Renal cortical epithelial cell (primary cell): ENCODE measurements at places on chromosomes 16 and 17. TPM values are rescaled to one million over a fixed set of nuclear protein-coding genes. Genes with fewer than 3 reads are reported as not detected.

Gene SLFN11
- 6.0 and 8.2 TPM in 2 replicates for total RNA-seq

Gene NPIPA8
- not detected in 2 replicates for total RNA-seq

GRCh38 chr17:44992242-44992939, 24.3 kb upstream of the C1QL1 start:
- DNase-seq, result no peak

DNA sequence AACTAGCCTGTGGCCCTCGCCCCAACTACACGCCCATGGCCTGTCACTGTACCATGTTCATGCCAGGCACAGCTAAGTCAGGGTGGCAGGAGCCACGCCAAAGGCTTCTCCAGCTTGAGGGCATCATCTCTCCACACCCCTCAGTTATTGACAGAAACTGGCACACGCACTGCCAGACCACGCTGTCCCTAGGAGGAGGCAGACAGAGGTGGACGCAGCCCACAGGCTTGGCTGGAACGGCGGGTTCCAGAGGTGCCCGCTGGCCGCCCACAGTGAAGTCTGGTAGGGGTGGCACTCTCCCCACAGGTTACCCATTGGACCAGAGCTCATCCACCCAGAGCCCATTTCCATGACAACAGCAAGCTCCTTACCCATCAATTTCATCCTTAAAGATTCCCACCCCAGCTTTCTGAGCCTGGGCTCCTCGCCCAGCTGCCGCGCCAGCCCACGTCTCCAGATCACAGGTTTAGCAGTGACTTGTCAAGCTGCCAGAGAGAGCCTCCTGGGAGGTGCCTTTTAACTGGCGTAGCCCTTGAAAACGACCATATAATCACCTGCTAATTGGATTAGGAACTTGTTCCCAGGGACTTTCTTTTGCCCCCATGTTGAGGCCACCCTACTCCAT, 27.9 kb downstream of the RPRML start:
- DNase-seq, result no peak

Gene CLDN6
- total RNA-seq, result 0.70 and 26.6 TPM in 2 replicates

Gene C1QL1
- total RNA-seq, result 0.35 and 0.45 TPM in 2 replicates

Gene SOX15
- total RNA-seq, result 0.60 and 2.4 TPM in 2 replicates

GRCh38 chr16:50121721-50122445, 31.2 kb upstream of the TENT4B start:
- no peak for DNase-seq

Gene SCNN1B
- total RNA-seq, result not detected in 2 replicates

Gene GRIN2A
- 0.15 and 0.87 TPM in 2 replicates for total RNA-seq

- no peak for DNase-seq
Measured at GRCh38 chr17:74432424-74432690, 469 bp downstream of the GPRC5C start.

DNA sequence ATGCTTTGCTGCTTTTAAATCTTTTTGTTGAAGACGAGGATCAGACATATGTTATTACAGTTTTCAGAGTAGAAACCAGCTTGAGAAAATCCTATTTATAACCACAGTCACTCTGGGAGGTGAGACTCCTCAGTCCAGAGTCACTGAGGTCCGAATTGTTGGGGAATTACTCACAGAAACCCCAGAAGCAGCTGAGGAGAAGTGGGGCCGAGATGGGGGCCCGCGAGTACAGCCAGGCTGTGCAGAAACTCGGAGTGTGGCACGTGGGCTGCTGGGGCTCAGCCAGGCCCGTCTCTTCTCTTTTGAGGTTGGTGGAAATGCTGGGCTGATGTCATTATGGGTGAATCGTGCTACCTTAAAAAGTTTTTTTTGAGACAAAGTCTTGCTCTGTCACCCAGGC, 14.4 kb upstream of the GNG13 start:
- peak; percentile 2 for DNase-seq

Gene AOC3
- under 0.01 and 0.17 TPM in 2 replicates for total RNA-seq

Gene PRRT2
- 0.25 and 0.35 TPM in 2 replicates for total RNA-seq

DNA sequence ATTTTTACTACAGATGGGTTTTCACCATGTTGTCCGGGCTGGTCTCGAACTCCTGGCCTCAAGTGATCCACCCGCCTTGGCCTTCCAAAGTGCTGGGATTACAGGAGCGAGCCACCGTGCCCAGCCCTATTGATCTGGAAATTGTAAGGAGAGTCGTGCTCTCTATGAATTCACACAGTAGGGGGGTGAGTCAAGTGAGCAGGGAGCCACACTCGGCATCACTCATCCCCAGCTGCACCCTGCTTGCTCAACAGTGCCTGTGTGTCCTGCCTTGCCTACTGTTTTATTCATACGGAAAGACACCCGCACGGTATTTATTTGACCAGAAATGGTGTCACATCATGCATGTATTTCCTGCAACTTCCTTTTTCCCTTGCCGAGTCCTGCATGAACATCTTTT, 157.2 kb upstream of the FOXF1 start:
- DNase-seq, result no peak

DNA sequence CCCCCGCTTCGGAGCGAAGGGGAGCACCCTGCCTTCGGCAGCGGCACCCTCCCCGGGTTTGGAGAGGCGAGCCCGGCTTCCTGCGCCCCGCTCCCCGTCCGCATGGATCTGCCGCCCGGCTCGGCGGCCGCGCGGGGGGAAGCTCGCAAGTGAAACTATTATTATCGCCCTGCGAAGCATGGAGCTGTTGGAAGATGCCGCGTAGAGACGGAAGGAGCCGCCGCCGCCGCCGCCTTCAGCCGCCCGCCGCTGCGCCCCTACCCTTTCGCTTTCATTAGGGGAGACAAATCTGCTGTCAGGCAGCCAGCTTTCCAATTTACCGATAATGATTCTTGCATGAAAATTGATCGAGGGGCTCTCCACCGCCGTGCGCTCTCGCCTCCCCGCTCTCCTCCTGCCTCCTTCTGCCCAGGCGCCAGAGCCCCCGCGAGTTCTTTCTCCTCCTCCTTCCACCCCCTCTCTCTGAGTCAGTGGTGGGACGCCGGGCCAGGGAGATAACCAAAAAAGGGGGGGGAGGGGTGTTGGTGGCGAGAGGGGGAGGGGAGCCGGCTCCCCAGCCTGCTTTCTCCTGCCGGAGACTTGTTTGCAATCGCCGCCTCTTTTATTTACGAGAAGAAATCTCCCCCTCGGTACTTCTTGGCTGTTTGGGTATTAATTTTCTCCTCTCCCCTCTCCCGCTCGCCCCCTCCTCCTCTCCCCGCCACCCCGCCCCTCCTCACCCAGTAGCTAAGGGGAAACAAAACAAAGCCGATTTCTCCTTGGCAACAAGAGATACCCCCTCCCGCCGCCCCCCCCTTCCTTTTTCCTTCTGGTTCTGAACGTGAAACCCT, 58.0 kb upstream of the GSE1 start:
- DNase-seq, result no peak

- DNase-seq, result peak; percentile 64
Measured at GRCh38 chr17:67435122-67435521, 58.0 kb downstream of the PITPNC1 start.

Gene TPSG1
- total RNA-seq, result not detected in 2 replicates

GRCh38 chr17:64736804-64737492, 74.8 kb upstream of the SMURF2 start:
- peak; percentile 68 for DNase-seq

DNA sequence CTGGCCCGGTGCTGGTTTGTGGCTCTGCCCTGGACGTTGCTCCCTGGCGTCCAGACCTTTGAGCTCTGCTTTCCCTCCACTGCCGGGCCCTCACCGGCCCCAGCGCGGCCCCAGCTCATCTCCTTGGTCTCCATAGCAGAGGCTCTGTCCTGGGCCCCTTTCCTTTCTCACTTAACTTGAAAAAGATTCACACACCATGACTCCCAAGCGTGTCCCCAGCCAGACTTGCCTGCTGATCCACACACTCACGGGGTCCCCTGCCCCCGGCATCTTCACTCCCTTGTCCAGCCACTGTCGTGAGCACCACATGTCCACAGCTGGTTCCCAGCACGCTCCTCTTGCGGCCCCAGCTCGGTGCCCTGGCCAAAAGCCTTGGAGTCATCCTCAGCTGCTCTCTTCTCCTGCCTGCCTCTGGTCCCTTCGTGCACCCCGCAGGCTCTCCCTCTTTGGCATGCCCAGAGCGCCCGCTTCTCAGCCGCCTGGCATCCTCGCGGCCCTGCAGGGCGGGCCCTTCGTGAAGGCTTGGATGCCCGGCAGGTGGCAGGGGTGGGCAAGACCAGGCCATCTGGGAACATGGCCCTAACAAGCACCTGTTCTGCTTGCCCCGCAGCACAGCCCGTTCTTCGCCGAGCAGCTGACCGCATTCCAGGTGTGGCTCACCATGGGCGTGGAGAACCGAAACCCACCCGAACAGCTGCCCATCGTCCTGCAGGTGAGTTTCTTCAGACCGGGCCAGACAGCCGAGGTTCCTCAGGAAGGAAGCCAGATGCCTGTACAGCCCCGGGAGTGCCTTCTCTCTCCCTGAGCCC, 145.6 kb upstream of the CHMP6 start:
- no peak for DNase-seq

- DNase-seq, result peak; percentile 50
Measured at GRCh38 chr16:81366316-81366932, 51.7 kb downstream of the GAN start.

Gene C1QTNF1
- 26.1 and 34.9 TPM in 2 replicates for total RNA-seq

- DNase-seq, result peak; percentile 9
Measured at GRCh38 chr16:4160658-4161430, 44.6 kb upstream of the ADCY9 start.

DNA sequence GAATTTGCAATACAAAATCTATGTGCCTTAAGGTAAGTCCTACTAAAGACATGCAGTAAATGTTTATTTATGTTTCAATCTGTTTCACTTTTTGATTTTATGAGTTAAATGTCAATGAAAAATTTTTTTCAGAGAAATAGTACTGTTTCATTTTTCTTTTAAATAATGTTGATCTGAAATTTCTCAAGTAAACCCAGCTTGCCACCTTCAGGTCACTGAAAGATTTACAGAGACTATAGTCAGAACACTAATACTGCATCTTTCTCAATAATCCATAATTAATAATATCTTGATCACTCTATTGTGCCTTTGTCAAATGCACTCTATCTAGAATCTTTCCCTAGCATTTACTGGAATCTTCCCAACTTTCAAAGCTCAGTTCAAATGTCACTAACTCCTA, 6.5 kb upstream of the DHX40 start:
- DNase-seq, result peak; percentile 21

DNA sequence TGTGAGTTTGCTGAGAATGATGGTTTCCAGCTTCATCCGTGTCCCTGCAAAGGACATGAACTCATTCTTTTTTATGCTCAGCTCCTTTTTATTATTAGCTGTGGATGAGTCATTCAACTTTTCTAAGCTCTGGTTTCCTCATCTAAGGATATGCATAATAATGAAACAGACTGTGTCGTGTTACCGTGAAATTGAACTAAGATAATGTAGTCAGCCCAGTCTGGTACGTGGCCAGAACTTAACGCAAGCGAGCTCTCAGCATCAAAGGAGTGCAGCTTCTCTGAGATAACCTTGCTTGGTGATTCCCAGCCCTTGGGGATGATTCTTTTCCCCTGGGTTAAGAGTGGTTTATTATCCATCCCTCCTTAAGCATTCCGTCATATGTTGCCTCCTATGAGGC, 454.3 kb upstream of the EEF2KMT start:
- no peak for DNase-seq

Gene IKZF3
- total RNA-seq, result under 0.01 and 0.17 TPM in 2 replicates

Gene SOX8
- 0.20 TPM in 1 of 2 replicates, not detected in the other for total RNA-seq

GRCh38 chr17:81306491-81306890, 11.4 kb upstream of the SLC38A10 start:
- DNase-seq, result no peak

Gene NPIPB6
- 0.30 and 0.69 TPM in 2 replicates for total RNA-seq

- DNase-seq, result no peak
Measured at GRCh38 chr16:56860226-56861020, 4.6 kb upstream of the SLC12A3 start.

DNA sequence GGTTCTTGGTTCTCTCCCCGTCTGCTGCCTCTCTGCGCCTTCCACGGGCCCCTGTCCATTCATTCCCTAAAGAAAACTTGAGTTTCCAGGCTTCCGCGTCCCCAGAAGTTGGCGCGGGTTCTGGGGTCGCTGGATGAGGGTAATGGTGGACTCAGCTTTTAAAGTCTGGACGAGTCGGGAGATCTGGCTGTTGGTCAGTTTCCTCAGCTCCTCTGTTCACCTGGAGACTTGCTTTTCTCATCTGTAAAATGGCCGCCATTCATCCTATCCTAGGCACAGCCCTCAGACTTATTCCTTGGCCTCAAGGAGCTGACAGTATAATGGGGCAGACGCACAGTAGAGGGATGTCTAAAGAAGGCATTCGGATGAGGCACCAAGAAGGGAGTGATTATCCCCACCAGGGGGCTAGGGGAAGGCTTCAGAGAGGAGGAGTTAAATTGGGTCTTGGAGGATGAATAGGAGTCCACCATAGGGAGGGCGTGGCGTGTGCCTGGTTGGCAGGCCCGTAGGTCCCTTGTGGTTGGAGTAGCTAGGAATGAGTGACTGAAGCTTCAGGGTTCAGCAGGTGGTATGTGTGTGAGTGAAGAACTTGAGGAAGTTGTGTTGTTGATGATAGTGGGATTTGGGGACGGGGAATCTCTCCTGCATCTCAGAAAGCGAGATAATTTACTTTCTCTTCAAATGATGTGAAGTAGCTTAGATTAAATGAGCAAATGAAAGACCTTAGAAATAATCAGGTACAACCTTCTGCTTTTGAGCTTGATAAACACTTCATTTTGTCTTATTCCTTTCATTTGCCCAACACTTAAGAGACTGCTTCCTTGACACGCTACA, 652 bp downstream of the VPS35L start:
- DNase-seq, result peak; percentile 10

Gene NR1D1
- total RNA-seq, result 0.75 TPM in 1 of 2 replicates, not detected in the other

GRCh38 chr17:28549236-28550132, 2.9 kb downstream of the UNC119 start:
- DNase-seq, result no peak

Gene RRAD
- total RNA-seq, result 177 and 379 TPM in 2 replicates

DNA sequence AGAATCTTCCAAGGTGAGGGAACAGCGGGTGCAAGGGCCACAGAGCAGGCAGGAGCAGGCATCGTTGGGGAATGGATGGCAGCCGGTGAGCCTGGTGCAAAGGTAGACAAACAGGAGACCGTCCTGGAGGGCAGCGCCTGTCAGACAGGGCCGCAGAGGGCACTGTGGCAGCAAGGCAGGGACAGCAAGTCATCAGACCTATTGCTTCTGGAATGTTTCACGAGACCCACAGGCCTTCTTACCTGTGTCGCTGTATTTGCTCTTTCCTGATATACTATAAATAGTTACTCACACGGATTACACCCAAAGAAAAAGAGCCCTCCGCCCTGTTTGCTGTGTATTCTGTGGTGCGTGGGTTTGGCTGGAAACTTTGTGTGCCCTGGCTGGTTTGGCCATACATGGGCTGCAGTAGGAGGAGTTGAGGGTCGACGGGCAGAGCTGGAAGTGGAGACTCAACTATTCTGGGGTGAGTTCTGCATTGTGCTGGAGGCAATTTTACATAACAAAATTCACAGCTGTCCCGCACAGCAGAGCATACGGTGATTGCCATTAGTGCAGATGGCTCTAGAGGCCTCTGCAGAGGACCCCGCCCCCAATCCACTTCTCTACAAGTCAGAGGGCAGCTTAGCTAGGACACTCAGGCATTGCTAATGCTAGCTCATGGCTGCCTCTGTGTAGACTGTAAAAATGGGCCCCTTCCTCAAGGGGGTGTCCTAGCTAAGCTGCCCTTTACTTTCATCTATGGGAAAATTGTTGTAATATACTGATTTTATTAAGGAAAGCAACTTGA, 18.6 kb upstream of the POLR3E start:
- no peak for DNase-seq

- DNase-seq, result no peak
Measured at GRCh38 chr16:72999541-73000019, 48.3 kb downstream of the ZFHX3 start.

Gene ABCA9
- total RNA-seq, result 0.20 TPM in 1 of 2 replicates, not detected in the other
